Stimulated activated CD4-positive, alpha-beta T cell treated with anti-CD3 and anti-CD28 coated beads, Interleukin-12 subunit alpha, Interleukin-12 subunit beta, amount 100 ng/mL, for 48 hours (primary cell): ENCODE measurements at places on chromosomes 4 and X.

- DNase-seq: no peak
Measured at GRCh38 chrX:120727452-120727851, 97.6 kb upstream of the C1GALT1C1 start.

- peak; percentile 25 for DNase-seq
Measured at GRCh38 chr4:55435141-55435841, 39.5 kb downstream of the TMEM165 start.

GRCh38 chrX:70527610-70528345 is 83.1 kb downstream of the DLG3 start:
- no peak for DNase-seq

DNA sequence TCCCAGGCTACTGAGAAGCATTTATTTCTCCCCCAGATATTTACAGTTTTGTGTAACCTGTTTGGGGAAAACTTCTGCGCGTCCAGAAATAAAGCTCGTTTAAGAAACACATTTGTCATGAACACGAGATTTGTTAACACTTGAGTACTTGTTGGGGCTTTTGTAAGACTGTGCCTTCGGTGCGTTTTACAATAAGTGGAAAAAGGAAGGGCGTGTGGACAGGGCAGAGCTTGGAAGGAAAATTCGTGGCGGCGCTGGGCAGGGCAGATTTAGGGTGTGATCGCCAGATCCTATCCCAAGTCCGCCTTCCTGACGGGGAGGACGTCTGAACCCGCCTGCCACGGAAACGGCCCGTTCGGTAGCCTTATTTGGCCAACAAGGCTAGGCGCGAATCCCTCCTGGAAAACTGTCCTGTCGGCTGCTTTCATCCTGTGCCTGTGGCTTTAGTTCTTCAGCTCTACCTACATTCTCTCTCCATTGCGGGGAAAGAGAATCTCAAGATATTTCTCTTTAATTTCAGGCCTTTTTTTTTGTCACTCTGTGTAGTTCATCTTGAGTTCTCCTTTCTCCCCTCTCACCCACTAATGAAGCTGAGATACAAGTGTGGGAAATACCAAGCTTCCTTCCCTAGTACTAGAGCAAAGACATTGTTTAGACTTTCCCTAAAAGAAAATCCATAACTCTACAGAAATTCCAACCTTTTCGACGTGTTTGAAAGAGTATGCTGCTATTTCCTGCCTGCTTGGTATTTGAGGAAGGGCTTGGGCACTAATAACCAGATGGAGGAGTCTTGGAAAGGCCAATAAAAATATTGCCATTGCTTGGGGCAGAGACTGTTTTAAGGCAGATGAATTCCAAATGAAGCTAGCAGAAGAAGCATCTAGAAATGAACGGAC is 982 bp downstream of the PDLIM5 start:
- no peak for DNase-seq

DNA sequence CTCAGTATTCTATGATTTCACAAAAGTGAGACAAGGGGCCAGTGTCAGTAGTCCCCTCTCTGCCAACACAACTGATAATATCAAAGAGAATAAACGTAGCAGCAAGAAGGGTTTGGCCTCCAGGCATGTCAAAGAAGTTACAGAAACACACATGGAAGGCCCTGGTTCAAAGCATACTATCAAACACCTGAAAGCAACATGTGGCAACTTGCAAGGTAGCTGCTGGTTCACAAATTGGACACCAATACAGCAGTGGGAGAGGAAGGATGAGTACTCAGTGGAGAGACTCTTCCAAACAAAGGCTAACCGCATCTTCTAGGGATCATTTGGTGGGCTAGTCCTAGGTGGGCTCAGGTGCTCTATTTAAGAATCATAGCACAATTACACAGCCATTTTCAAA is 74.9 kb upstream of the MAOA start:
- no peak for DNase-seq

GRCh38 chr4:73988061-73988460 is at the start of gene PPBP:
PPBP (minus strand) TSS chr4:73988190; CDS start chr4:73988103, 87 bp downstream.
- no peak for DNase-seq

DNA sequence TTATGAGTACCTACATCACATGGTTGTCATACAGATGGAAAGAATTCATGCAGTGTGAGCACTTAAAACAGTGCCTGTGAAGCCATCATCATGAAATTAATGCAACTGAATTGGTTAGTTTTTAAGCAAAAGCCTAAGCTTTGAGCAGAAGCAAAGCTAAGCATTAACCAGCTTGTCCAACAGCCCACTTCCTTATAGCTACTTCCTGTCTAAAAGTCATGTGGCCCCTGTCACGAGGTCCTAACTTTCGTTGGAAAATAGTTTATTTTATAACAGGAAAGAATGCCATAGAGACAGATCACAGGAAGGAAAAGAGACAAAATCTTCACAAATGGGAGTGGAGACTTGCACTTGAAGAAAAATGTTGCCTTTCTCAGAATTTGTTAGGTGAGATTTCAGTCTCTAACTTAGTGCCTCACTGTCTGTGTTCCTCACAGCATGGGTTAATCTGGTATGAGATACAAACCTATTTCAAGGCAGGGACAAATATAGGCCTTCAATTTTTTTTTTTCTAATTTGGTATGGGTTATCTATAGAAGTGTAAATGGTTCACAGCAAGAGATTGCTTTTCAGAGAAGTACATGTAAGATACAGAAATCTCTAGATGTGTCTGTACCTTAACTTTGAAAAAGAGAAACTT is 27.7 kb upstream of the VCX start:
- DNase-seq: no peak

DNA sequence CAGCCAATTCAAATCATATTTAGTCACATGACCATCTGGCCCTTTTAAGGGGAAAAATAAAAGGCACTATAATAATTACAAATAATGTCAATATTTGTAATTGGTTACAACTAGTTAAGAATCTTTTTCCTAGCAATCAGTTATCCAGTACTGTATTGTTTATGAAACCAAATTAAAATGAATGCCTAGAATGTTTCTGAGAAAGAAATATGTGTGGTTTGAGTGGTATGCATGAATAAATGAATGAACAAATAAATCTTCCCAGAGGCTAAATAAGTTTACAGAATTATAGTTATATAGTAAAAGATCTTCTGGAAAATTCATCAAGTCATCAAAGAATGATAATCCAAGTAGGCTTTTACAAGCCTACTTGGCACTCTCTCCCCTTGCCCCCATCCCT is 55.8 kb upstream of the F8A3 start:
- DNase-seq: no peak

DNA sequence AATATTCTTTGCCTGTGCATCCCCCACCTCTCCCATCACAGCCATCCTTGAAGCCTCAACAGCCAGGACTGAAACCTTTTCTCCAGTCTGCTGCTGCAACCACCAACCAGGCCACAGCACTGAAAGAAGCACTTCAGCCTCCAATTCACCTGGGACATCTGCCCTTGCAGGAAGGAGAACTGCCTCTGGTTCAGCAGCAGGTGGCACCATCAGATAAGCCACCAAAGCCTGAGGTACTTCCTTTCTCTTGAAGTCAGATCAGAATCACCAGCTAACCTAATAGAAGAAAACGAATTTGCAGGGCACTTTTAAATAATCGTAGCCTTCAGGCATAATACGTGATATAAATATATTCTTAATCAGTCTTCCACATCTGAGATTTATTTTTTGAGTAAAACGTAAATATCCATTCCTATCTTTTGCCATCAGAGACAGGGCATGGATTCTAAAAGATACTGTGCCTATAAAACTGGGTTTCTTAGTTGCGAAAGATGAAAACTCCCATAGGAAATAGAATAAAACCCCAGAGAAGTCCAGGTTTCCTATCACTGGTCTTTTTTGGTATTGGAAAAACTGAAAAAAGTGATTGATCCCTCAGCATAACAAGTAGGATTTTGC is 9.5 kb downstream of the AMBN start:
- DNase-seq: peak; percentile 41

- no peak for DNase-seq
Measured at GRCh38 chr4:98556451-98556850, 102.0 kb downstream of the TSPAN5 start.

- no peak for DNase-seq
Measured at GRCh38 chr4:94634271-94634670, 123.5 kb upstream of the BMPR1B start.

DNA sequence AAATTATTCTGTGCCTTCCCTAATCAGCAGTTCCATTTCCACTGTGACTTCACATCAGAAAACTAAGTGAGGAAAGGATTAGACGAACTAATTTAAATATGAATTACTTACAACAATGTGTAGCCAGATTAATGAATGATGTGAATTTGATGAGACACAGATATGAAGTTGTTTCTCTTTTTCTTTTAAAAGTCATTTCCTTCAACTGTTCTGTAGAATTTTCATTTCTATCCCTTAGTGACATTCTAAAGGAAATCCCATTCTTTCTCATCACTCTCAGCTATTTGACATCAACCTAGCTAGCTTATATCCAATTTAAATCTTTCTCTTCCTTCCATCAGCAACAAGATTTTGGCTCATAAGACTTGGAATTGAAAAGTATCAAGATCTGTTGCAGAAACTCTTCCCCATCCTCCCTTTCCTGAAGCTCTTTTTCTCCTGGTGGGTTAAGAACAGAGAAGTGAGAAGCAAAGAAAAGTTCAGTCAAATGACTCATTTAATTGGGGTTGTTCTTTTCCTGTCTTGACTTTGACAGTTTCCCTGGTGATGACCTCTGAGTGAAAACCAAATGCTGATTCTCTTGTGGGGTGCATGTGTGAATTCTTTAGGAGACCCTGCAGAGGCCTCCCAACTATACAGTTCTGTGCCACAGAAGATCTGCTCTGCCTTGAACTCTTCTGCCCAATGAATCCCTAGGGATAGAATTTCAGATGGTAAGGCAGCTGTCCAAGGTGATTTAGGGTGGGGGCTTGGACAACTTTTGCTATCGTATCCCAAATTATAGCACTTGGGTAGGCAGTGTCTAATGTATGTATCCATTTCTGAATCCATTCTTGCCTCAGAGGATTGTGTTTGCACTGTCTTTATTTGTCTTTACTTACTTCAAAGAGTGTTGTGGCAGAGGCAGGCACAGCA is 232.5 kb upstream of the GPRIN3 start:
- DNase-seq: no peak

DNA sequence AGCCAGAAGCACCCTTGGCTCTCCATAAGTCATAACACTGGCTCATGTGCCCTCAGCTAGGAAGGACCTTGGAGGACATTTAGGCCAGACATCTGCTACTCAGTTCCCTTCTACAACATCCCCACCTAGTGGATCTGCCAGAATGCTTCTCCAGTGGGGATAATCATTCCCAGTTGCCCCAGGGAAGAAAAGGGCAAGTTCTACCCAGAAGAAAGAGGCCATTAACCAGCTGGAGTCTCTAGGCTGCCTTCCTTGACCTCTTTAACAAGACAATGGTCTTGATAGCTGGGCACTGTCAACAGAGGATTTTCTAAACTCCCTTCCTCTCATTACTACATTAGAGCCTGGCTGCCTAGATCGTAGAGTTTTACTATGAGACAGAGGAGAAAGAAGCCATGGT is 42.0 kb downstream of the LGI2 start:
- no peak for DNase-seq

GRCh38 chrX:85444613-85445012 is 65.1 kb upstream of the POF1B start:
- DNase-seq: no peak

GRCh38 chr4:152014280-152014679 is 253.5 kb upstream of the GATB start:
- DNase-seq: peak; percentile 28

GRCh38 chrX:46722742-46723568 is 36.0 kb downstream of the SLC9A7 start:
- no peak for DNase-seq

DNA sequence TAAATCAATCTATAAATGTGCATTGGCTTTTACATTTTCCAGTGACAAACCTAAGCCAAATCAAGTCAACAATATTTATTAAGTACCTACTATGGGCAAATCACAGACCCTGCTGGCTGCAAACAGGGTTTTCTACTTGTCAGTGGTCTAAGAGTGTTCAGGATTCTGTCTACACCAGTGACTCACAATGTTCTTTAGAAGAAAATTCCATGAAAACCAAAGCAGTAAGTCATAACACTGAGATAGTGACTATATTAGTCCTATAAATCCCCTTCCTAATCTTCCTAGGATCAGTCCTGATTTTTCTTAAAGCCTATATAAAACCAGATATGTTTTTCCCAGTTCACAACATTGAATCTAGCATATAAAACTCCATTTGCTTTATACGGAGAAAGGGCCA is 69.7 kb downstream of the PPP3CA start:
- DNase-seq: no peak

GRCh38 chr4:39533541-39533940 is 6.3 kb upstream of the UGDH start:
- DNase-seq: no peak

DNA sequence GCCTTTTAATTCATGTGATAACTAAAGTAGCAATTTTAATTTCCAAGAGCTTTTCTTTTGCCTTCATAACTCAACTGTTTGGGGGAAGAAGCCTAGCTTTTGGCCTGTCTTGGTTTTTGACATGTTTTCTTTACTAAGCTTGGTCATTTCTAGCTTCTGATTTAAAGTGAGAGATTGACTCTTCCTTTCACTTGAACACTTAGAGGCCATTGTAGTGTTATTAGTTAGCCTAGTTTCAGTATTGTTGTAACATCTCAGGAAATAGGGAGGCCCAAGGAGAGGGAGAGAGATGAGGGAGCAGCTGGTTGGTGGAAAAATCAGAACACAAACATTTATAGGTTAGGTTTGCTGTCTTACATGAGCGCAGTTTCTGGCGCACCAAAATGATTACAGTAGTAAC is 44.8 kb downstream of the DCLK2 start:
- no peak for DNase-seq

DNA sequence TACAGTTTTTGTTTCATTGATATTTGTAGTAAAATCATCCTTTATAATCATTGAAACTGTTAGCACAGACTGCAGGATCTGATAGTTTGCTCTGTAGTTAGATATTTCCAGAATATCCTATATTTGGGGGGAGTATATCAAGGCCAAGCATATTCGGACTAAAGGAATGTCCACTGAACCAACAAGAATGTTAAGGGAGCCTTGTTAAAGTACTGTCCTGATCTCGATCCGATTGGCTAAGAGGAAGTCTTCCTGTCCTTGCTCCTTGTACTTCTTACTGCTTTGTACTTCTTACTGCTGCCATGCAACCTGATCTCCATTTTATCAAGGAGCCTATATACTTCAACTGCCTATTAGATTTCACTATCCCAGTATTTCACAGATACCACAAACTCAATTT is 449.3 kb downstream of the RPA4 start:
- no peak for DNase-seq

DNA sequence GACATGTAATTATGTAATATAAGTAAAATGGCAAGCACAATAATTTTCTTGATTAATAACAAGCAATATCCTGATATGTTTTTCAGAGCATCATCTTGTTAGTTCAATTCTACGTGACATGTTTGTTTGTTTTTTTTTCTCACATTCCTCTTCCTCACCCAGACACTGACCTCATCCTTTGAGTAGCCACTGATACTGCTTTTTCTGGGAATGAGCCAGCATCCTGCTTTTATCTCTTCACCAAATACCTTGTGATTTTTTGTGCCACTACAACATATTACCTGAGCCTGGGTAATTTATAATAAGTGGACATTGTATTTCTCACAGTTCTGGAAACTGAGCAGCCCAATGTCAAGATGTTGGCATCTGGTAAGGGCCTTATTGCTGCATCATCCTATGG is 484.0 kb downstream of the NAF1 start:
- DNase-seq: no peak
